CD8-positive, alpha-beta memory T cell (primary cell): ENCODE measurements at places on chromosomes 13 and 19.

DNA sequence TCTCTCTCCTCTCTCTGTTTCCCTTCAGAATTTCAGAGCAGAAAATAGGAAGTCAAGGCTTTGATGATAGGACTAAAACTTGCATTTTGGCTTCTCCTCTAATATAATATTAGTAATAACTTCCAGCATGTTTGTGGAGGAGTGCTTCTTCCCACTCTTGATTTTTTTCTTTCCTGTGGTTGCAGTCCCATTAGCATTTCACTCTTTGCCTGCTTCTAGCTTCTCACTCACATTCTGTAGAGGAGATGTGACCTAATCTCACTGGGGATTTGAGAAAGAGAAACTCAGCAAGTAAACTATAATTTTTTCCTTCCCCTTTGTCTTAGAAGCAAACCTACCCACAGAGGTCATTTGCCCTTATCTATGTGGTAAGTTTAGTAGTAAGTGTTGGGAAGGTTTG, 169.4 kb upstream of the HTR2A start:
- DNase-seq, result no peak

GRCh38 chr19:46931202-46931601, 70.4 kb downstream of the ARHGAP35 start:
- no peak for DNase-seq

GRCh38 chr13:38180670-38181069, 169.0 kb upstream of the UFM1 start:
- no peak for DNase-seq

DNA sequence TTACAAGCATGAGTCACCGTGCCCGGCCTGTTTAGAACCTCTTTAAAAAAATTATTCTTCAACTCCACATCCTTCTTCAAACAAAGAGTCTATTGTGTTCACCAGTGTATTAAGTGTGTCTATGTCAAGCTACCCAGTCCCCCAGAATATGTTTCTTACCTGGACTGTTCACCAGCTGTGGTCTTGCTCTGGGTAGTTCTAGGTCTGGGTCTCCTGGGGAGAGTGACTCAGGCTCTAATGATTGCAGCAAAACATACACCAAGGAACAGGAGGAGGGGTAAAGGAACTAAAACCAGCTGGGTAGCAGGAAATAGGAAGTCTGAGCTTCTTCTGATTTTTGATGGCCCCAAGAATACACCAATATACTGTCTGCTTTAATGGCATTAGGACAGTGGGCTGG, at the start of gene FPR1:
Gene FPR1 (minus strand): TSS at position 224 of the 400 bp plus-strand sequence. CDS start 4,884 bp downstream, outside the sequence.
- no peak for DNase-seq

DNA sequence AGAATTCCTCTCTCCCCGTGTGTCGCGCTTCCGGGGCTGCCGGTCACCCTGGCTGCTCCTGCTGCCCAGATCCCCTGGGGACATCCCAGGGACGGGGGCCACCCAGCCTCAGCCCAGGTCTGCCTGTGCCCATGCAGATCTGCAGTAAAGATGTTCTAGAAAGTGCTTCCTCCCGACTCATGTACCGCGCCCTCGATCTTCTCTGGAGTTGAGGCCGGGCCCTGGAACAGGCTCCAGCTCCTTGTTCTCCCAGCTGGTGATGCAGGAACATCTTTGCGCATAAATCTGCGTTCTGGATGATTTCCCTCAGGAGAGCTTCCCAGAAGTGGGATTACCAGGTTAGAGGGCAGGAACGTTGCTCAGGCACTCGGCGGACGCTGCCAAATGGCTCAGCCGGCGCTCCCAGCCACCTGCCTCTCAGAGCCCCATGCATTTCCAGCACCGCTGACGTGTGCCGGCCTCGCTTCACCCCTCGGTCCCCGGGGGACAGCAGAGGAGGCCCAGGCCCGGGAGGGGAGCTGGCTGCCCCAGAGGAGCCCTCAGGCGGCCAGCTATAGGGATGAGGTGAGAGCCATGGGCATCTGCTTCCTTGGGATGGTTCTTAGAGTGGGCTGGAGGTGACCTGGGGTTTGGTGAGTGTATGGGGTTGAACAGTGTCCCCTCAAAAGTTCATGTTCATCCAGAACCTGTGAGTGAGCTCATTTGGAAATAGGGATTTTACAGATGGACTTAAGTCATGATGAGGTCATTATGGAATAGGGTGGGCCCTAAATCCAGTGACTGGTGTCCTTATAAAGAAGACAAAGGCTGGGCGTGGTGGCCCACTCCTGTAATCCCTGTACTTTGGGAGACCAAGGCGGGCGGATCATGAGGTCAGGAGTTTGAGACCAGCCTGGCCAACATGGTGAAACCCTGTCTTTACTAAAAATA, 42.6 kb downstream of the CRTC1 start:
- no peak for DNase-seq

GRCh38 chr13:101942038-101942437, 459.8 kb downstream of the FGF14 start:
- DNase-seq, result no peak

DNA sequence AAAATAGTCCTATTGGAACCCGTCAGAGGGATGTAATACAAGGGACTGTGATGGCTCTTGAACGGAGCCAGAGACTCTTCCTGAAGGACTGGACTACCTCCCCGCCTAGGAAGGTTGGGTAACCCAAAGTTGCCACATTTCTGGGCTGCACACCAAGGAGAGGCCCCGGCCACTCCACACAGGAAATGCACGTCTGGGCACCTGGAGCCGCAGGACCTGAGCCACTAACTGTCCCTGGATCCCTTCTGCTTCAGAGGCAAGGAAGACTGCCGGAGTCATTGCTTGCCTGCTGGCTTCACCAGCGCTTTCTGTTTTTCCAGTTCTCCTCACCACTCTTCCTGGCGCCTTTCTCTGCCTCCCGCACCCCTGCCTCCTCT, 1.2 kb upstream of the FLT1 start:
- DNase-seq, result no peak

- DNase-seq, result no peak
Observed at GRCh38 chr13:95440441-95441088, 112.0 kb upstream of the CLDN10 start.

DNA sequence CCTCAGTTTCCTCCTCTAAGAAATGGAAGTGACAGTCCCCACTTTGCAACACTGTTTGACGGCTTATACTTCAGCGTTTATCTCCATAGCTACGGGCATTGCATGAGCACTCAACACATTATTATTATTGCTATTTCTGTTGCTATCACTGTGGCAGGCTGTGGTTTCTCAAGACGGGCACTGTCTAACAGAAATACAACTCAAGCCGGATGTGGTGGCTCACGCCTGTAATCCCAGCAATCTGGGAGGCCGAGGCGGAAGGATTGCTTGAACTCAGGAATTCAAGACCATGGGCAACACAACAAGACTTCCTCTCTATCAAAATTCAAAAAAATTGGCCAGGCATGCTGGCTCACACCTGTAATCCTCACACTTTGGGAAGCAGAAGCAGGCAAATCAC, 4.9 kb upstream of the ZSWIM4 start:
- DNase-seq, result peak; percentile 81

DNA sequence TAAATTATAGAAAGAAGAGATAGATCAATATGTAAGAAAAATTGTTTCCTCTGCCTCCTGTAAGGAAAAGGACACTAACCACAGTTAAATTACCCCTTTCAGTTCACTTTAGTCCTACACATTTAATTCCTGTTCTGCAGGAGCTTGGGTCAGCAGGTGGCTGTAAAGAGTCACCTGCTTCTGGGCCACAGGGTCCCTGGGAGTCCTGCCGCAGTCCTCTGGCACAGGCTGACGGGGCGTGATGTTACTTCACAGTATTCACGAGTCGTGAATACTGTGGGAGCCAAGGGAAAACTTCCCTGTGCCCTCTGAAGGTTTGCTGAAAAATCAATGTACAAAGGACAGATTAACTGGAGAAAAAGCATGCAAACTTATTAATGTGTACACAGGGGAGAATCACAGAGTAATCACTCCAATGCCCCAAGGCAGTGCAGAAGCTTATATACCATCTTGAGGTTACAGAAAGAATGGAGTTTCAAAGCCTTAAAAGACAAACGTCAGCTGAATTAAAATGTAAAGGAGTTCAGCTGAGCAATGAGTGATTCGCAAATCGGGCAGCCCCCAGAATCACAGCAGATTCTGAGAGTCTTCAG, 125.8 kb upstream of the TMTC4 start:
- no peak for DNase-seq

- no peak for DNase-seq
Observed at GRCh38 chr13:51134763-51135365, 23.8 kb upstream of the C13orf42 start.

DNA sequence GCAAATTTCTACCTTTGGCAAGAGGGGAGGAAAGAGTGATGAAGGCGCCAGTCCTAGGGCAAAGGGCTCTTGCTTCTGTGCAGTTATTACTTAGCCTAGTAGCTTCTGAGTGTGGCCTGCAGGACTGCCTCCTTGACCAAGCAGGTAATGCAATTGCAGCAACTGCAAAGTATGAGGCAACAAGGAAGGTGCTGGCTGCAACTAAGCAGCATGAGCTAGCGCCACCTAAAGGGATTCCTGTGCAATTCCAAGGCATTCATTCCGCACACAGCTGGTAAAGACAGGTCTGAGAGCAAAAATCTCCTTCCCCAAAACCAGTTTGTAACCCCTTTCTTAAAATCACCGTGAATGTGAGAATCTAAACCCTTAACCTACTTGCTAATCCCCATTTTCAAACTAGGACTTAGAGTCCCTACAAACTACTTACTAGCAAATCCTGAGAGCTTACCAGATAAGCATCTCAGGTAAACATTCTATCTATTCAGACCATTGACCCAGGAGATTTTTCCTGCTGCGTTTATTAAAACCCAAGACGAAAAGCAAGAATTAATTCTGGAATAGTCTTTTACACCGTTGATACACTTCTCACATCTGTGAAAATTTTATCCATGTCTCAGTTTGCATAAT, 62.9 kb downstream of the DCT start:
- no peak for DNase-seq

DNA sequence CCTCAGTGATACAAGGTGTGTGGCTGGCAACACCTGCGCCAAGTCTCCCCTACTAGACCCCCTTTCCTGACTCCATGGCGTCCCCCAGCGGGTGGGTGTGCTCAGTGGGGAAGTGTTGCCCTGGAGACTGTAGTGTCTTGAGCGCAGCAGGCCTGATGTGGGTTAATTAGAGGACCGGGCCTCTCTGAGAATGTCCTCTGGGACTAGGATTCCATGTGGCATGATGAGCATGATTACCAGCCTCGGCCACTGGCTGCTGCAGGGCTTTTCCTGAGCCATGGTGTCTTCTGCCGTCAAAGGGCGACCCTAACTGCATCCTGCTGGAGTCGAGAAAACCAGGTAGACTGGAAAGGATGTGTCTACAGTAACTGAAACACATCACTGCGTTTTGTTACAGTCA, 28.1 kb downstream of the MICOS13 start:
- DNase-seq, result no peak

GRCh38 chr19:53511933-53512374, 26.0 kb upstream of the ZNF331 start:
- peak; percentile 31 for DNase-seq

DNA sequence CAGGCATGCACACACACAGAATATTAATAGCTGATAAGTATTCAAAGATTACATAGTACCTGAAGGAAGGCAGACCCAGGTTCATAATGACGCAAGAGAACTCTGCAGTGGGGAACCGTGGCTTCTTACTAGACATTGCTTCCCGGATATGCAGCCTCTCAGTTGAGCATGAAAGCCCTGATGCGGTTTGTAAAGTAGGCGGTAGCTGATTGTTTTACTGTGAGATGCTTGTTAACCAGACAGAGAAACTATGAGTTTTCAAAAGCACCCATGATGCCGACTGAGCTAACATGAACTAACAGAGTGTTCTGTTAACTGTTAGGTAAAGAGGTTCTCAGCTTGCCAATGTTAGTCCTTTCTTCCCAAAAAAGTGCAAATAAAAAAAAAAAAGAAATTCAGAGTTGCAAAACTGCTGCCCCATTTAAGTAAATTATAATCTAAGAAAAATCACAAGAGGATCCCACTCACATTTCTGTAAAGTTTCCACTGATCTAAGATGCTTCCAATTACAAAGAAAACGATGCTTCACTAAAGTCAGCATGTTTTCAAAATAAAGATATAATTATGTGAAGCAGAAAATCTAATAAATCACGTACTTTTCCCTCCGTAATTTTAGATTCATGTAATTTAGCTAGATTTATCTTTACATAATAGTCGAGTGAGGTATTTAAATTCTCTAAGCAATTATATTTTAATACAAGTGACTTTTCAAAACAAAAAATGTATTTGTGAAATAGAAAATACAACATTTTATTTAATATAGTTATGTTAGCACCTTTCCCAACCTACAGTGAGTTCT, 2.2 kb downstream of the FLT1 start:
- DNase-seq, result no peak

- DNase-seq, result no peak
Observed at GRCh38 chr13:44421853-44422525, 48.4 kb downstream of the SERP2 start.

DNA sequence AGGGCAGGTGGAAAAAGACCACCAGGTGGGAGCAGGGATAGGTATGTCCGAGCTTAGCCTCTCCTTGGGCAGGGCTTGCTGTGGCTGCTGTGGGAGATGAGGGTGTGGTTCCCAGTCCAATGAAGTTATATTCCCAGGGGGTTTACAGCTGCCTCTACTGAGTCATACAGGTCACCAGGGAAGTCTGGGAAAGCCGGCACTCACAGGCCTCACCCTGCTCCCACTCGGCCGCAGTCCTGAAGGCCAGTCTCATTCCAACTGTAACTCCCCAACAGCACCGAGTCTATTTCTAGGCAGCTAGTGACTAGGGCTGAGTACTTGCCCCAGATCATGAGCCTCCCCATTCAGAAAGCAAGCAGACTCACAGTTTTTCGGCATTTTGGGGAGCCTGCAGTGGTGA, 77.1 kb downstream of the FNDC3A start:
- no peak for DNase-seq

GRCh38 chr13:28609926-28610325, 49.0 kb upstream of the POMP start:
- no peak for DNase-seq

DNA sequence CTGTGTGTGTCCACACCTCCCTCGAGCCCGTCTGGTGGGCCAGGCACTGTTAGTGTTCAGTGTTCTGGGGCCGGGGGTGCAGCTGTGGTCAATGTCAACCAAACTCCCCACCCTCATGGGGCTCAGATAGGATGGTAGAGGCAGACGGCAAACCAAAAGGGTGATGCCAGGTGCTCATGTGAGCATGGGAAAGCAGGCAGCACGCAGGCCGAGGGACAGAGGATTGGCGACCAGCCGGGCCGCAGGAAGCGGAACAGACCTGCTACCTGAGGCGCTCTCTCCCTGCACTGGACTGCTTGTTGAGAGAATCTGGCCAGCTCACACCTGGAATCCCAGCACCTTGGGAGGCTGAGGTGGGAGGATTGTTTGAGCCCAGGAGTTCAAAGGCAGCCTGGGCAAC, 29.1 kb downstream of the DHX34 start:
- no peak for DNase-seq

DNA sequence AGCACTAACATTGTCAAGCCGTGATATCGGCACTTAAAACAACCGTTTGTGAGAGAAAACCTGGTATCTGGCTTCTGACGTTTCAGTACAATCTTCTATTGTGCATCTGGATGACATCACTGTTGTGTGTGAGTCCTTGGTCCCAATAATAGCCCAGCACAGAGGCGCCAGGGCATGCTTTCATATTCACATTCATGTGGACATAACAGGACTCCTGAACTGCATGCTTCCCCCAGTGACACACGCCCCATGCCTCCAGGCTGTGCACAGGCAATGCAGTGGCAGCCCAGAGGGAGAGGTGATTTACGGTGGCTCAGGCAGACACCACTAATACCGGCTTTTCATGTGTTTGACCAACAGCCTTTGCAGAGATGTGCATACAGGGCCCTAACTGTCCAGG, 58.1 kb downstream of the MRPL57 start:
- DNase-seq, result no peak
